Upper lobe of right lung (tissue), 1 donor: ENCODE measurements at places on chromosomes 3 and 15. TPM values are rescaled to one million over a fixed set of nuclear protein-coding genes. Genes with fewer than 3 reads are reported as not detected.

GRCh38 chr15:43762824-43763223 is 13.9 kb downstream of the ELL3 start:
- no peak for DNase-seq

- DNase-seq: no peak
Measured at GRCh38 chr15:80855206-80855605, 76.0 kb downstream of the CEMIP start.

GRCh38 chr3:42183991-42184632 is 81.9 kb downstream of the CCK start:
- no peak for DNase-seq

GRCh38 chr15:41990691-41991090 is 18.3 kb upstream of the EHD4 start:
- DNase-seq: peak; percentile 47

The TEX9 gene
- total RNA-seq: 7.0 TPM

DNA sequence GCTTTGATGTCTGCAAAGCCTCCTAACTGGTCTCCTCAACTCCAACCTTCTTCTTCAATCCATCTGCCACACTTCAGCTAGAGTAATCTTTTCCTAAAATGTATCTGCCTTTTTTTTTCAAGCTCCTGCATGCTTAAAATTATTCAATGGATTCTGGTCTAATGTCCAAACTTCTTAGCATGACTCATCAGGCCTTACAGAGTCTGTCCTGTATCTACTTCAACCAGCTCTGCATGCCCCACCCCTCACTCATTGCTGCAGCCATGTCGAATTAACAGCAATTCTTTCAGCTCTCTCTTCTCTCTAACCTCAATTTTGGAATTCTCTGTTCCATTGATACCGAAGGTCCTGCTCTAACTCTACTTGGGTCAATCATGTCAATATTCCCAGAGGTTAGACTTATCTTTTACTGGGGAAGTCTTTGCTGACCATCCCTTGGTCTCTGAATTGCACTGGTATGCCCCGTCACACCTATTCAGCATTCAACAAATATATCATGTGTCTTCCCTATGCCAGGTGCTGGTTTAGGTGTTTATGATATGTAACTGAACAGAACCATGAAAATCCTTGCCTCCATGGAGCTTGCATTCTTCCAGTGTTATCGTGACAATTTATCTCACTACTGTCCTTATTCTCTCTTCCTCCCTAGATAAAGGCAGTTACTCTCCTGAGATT is 88.5 kb upstream of the NANOGP8 start:
- DNase-seq: no peak

The XIRP1 gene
- total RNA-seq: not detected

GRCh38 chr3:185559706-185560090 is 7.3 kb upstream of the LIPH start:
- DNase-seq: no peak

The XCR1 gene
- 0.26 TPM for total RNA-seq

The SNTN gene
- not detected for total RNA-seq

GRCh38 chr3:171240504-171240835 is 213.9 kb upstream of the SLC2A2 start:
- no peak for DNase-seq

- DNase-seq: no peak
Measured at GRCh38 chr3:44805960-44806359, 44.4 kb downstream of the KIF15 start.

The TNK2 gene
- total RNA-seq: 58.8 TPM
